ENCODE measurements at places on chromosomes 5 and 9.
A peak's percentile ranks its signal among the peaks of the same experiment; 100 is the strongest.

GRCh38 chr5:111776913-111777781 lies 20.2 kb upstream of the NREP start:
- ATAC-seq: no peak

DNA sequence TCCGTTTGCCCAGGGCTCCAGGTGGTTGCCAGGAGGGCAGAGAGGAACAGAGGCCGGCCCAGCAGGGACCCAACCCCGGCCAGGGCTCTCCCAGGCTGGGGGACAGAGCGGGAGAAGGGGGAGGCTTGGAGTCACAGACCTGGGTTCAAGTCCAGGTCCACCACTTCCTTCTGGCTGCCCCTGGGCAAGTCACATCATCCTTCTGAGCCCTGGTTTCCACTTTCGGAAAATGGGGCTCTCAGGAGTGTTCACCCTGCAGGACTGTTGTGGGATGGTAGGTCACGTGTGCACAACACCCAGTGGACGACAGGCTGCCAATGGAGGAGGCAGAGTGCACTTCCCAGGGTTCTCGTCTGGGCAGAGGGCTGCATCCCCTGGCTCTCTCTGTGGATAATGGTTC lies 245.4 kb downstream of the PBX3 start:
- no peak for ATAC-seq

GRCh38 chr9:14030375-14031059 lies 283.4 kb downstream of the NFIB start:
- peak; percentile 74 for ATAC-seq

DNA sequence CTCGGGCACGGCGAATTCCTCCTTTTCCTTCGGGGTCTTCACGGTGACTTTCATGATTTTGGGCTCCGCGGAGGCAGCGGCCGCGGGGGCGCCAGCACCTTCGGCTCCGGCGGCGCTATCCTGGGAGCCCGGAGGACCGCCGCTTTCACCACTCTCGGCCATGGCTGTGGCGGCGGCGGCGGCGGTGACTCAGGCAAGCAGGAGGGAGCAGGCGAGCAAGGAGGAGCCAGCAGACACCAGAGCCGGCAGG lies 315 bp downstream of the UBQLN1 start:
- ATAC-seq: peak; percentile 95

GRCh38 chr5:69136293-69136692 lies 30.7 kb upstream of the CCNB1 start:
- no peak for ATAC-seq

DNA sequence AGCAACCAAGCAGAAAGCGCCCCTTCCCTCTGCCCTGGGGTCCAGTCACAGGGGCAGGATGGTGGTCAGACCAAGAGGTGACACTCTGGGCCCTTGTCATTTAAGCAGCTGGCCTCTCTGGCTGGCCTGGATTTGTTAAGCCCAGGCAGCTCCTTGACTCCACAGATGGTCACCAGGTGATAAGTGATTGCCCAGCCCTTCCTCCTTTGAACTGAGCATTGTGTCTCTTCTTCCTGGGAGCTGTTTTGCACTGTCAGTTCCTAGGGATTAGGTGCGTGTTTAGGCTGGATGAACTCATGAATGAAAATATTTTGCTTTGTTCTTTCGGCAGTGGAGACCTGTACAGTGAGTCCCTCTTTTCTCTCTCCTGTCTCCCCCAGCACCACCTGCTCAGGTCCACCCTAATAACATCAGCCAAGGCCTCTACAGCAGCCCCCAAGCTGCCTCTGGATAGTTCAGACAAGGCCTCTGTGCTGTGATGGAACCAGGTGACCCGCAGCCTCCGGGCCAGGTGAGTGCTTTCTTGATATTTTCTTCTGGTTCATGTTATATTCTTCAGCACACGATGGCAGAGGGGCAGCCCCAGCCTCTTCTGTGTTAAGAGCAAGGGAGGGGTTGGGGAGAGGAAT lies 139.7 kb upstream of the PITX1 start:
- ATAC-seq: no peak
